ENCODE measurements at places on chromosomes 3 and 15.
A peak's percentile ranks its signal among the peaks of the same experiment; 100 is the strongest.

GRCh38 chr3:157166115-157166514, 6.2 kb upstream of the CCNL1 start:
- DNase-seq: no peak

DNA sequence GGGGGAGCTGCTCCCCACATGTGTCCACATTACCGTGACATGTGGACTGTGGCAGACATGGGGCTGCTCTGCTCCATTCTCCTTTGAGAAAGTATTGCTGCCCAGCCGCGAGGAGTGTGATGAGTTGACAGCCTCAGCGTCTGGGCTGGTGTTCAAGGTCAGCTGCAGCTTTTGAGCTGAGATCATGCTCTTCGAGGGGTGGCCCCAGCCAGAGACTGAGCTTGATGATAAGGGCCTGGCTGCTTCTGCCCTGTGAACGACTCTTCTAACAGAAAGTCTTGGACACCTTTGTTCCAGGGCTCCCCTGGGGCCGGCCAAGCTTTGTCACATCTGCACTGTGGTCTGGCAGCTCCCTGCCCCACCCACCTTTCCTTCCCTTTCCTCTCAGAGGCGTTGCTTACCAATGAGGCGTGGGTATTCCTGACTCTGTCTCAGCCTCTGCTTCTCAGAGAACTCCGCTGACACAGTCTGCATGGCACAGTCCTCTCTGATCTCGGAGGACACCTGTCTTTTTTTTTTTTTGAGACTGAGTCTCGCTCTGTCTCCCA, 86.6 kb downstream of the CHRD start:
- DNase-seq: no peak

- peak; percentile 20 for DNase-seq
Observed at GRCh38 chr15:84600331-84600686, 500 bp upstream of the ZSCAN2 start.

GRCh38 chr3:131236421-131236820, 145.2 kb upstream of the NUDT16 start:
- no peak for DNase-seq

DNA sequence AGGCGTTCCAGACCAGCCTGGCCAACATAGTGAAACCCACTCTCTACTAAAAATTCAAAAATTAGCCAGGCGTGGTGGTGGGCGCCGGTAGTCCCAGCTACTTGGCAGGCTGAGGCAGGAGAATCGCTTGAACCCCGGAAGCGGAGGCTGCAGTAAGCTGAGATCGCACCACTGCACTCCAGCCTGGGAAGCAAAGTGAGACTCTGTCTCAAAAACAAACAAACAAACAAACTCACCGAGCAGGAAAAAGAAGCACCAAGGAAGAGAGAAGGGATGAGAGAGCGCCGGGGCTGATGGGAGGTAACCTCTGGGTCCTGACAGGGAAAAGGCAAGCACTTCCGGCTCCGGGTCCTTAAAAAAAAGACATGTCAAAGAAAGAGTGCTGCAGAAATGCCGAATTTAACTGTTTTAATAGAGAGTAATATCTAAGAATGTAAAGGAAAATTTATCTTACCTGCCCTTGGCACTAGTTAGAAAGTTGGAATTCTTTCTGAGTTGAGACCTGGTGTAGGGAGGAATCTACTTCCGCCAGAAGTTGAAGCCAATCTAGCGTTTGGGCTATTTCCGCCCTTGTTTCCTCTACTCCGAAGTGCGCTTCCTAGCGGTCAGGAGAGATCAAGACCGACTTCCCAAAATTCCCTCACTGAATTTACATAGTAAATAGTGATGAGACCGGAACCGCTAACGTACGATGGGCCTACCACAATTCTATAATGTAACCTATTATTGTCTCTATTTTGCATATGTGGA, 29.1 kb downstream of the EFCAB12 start:
- peak; percentile 33 for DNase-seq
